ENCODE measurements at places on chromosomes 11 and 22.

DNA sequence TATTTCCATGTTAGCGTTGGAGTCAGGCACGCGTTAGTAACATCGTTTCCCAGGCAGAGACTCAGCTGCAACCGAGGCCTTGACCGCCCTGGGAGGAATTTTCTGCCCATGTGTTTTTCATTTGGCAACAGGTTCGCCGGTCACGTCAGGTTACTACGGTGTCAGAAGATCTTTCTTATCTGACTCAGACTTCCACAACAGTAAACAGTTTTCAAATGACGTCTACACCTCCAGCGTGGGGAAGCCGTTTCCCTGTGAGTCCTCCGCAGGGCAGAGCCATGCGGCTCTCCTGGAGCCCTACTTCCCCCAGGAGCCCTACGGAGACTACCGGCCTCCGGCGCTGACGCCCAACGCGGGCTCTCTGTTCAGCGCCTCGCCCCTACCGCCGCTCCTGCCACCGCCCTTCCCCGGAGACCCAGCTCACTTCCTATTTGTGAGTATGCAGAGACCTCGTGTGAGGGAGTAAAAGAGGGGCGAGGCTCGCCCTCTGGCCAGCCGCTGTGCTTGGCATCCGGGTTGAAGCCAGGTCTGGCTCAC lies 14.3 kb upstream of the POU2AF3 start:
- no peak for DNase-seq

DNA sequence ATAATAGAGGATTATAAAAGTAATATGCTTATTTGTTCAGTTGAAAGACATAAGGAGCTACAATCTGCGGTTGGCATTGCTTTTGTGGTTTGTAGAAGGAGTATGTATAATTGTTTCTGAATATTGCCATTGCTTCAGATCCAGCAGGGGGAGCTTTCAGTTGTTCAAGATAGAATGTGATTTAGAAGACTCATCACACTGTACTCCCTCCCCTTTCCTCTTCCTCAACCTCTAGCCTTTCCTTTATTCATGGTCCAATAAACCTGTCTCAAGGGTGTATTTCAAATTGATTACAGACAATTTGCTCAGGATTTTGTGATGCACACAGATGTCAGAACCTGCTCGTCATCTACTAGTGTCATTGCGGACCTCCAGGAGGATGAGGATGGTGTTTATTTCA lies 9.8 kb downstream of the PRMT3 start:
- peak; percentile 19 for DNase-seq

DNA sequence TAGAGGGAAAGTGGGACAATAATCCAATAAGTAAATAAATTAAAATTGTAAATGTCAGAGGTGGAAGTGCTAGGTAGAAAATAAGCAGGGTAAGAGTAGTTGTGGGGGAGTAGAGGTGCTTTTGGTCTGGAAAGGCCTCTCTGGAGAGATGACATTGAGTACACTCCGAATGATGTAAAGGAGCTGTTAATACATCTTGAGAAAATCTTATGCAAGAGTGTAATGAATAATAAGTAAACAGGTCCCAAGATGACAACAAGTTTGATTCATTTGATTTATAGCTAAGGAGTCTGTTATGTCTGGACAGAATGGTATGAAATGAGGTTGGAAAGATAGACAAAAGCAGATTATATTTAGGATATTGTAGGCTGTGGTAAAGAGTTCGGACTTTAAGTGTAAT lies 87.5 kb downstream of the TMEM135 start:
- DNase-seq: no peak

GRCh38 chr11:108628812-108629211 lies 35.2 kb upstream of the EXPH5 start:
- DNase-seq: no peak

DNA sequence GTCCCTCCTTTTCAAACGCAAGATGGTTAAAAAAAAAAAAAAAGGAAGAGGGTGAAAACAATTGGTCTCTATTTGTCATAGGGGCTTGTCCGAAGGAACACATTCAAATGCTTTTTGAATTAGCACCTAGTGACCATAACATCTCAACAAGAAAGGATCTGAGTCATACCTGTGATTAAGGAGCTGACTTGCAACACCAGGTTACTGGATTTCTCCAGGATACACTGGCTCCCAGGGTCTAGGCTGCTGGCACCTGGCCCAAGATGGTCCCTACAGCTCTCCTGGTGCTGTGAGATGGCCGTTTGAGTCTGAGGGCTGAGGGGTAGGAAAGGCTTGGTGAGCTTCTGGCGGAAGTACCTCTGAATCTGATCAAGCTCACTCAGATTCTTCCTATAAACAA lies 28.4 kb upstream of the UCP3 start:
- DNase-seq: no peak

GRCh38 chr11:103494491-103494890 lies 385.3 kb downstream of the DYNC2H1 start:
- DNase-seq: no peak

GRCh38 chr11:105164208-105164607 lies 24.6 kb upstream of the CARD18 start:
- DNase-seq: no peak

DNA sequence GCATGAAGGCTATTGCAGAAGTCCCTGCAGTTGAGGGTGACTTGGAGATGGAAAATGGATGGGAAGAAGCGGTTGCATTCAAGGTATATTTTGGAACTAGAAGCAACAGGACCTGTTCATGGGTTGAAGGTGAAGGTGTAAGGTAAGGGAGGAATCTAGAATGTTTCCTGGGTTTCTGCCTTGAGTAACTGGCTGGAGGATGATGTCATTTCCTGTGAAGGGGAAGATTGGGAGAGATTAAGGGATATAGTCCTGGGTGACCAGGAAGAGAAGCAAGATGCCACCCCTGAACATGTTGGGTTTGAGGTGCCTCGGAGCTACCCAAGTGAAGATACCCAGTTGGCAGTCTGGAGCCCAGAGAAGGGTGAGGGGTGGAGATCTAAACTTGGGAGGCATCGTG lies 12.1 kb upstream of the MOGAT2 start:
- DNase-seq: no peak

- DNase-seq: no peak
Measured at GRCh38 chr11:95912902-95913560, 10.9 kb downstream of the MTMR2 start.

- DNase-seq: no peak
Measured at GRCh38 chr11:89490981-89491690, at the start of gene NOX4. TSS of gene NOX4 (minus strand) at chr11:89491375. CDS start at chr11:89491246, 129 bp downstream.

DNA sequence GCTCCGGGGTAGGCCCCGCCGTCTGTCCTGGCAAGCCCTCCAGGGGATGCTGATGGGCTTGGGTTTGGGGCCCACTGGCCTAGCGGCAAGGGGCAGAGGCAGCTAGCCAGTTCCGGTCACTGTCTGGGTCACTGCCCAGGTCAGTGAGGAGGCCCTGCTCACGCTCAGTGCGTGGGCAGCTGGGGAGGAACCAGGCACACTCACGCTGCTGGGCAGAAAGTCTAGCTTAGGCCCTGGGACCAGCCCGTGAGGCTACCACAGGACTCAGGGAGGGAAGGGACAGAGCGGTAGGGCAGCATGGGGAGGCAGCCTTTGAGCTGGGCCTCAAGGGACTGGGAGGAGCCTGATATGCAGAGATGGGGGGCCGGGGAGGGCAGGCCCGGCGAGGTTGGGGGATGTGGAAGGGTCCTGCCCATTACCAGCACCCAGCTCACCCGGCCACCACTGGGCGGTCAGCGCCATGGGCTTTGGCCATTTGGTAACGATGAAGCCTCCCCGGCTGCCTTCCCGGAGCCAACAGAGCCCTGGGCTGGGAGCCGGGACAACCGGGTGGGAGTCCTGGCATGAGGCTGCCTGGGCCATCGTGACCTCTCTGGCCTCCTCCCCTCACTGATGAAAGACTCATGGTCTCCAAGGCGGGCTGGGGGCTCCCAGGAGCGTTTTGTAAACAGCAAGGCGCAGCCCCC lies 14.2 kb downstream of the SHISAL1 start:
- no peak for DNase-seq
